Pancreas (tissue), 10 donors: ENCODE measurements at places on chromosomes 11 and 22.
A peak's percentile ranks its signal among the peaks of the same experiment; 100 is the strongest.

- H3K4me1 ChIP-seq = no peaks in the 10 kb centered on the region
- no peaks in the 10 kb centered on the region for H3K27me3 ChIP-seq
- no peak for DNase-seq
- H3K27ac ChIP-seq = no peak overlapping the region
- H3K4me3 ChIP-seq = no peak overlapping the region
These were observed 20.5 kb upstream of the SYT12 start for GRCh38 chr11:67002297-67002913.

DNA sequence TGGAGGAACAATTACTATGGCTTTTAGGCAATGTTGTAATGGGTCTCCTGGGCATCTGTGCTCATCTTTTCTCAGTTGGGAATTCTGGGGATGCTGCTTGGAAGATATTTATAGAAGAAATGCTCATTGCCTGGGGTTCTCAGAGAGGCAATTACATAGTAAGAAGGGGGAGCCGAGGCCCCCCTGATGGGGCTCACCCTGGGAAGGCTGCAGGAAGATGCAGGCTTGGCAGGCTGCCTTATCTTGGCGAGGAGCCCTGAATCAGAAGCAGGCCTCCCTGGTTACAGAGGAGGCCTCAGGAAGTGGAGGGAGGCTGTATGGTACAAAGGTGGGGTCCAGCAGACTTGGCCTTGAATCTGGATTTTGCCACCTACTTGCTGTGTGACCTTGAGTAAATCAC is 60.6 kb upstream of the CRYBB3 start:
- no peaks in the 10 kb centered on the region for H3K36me3 ChIP-seq
- peak; percentile 31 for DNase-seq
- no peak overlapping the region for H3K4me3 ChIP-seq
- no peaks in the 10 kb centered on the region for H3K4me1 ChIP-seq
- no peaks in the 10 kb centered on the region for H3K27me3 ChIP-seq

DNA sequence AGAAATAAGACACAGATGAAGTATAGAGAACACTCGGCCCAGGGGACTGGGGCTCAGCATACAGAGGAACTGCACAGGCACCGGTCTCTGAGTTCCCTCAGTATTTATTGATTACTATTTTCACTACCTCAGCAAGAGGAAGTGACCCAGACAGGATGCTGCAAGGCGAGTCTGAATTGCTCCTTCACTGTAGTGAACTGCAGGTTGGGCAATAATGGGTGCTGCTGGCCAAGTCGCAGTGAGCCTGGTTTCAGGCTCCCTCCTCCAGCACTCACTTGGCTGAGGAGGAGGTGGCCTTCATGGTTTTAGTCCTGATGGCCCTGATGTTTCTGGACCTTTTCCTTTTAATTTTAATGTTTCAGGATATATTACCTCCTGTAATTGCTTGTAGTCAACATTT is 10.4 kb downstream of the OR52K2 start:
- H3K36me3 ChIP-seq = no peaks in the 10 kb centered on the region
- no peak overlapping the region for H3K4me3 ChIP-seq
- no peak for DNase-seq
- no peak overlapping the region for H3K27ac ChIP-seq

DNA sequence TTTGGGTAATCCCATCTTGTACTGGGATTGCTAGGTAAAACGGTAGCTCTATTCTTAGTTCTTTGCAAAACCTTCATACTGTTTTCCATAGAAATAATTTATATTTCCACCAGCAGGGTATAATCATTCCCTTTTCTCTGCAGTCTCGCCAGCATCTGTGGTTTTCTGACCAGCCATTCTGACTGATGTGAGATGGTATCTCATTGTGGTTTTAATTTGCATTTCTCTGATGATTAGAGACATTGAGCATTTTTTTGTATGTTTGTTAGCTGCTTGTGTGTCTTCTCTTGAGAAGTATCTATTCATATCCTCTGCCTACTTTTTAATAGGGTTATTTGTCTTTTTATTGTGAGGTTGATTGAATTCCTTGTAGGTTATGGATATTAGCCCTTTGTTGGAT is 220.9 kb downstream of the PGR start:
- no peak for DNase-seq
- no peak overlapping the region for H3K4me3 ChIP-seq
- H3K36me3 ChIP-seq = no peaks in the 10 kb centered on the region
- H3K27ac ChIP-seq = no peak overlapping the region
- H3K4me1 ChIP-seq = no peaks in the 10 kb centered on the region
- no peaks in the 10 kb centered on the region for H3K27me3 ChIP-seq

DNA sequence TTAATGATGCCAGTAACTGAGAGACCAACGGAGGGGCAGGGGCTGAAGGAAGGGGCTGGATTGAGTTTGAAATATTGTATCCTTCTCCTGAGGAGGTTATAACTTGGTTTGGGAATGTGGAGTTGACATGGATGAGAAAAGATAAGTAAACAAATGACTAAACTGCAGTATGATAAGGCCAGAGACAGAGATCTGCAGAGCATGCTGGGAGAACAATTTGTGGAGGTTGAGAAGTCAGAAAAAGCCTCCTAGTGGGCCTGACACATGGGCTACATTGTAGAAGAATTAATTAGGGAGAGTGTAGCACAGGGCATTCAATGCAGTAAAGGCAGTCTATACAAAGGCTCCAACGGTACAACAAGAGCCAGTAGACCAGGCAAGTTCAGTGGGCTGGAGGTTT is 55.9 kb downstream of the SPON1 start:
- H3K27ac ChIP-seq = no peak overlapping the region
- no peak for DNase-seq
- no peak overlapping the region for H3K4me3 ChIP-seq
- no peaks in the 10 kb centered on the region for H3K36me3 ChIP-seq
- H3K4me1 ChIP-seq = no peaks in the 10 kb centered on the region

- peak overlapping the region; percentile 84 for H3K27ac ChIP-seq
- no peak for DNase-seq
- H3K36me3 ChIP-seq = no peaks in the 10 kb centered on the region
- peak overlapping the region; percentile 74 for H3K4me3 ChIP-seq
These were observed 893 bp downstream of the SLC36A4 start for GRCh38 chr11:93196816-93197379.

GRCh38 chr11:12091956-12092558 is 18.3 kb upstream of the MICAL2 start:
- H3K4me1 ChIP-seq = peaks cover 5% of the 10 kb centered on the region
- H3K27me3 ChIP-seq = no peaks in the 10 kb centered on the region
- H3K36me3 ChIP-seq = no peaks in the 10 kb centered on the region
- no peak for DNase-seq
- no peak overlapping the region for H3K27ac ChIP-seq
